Posterior cingulate gyrus (tissue), 11 donors: ENCODE measurements at places on chromosomes 2 and 18.

DNA sequence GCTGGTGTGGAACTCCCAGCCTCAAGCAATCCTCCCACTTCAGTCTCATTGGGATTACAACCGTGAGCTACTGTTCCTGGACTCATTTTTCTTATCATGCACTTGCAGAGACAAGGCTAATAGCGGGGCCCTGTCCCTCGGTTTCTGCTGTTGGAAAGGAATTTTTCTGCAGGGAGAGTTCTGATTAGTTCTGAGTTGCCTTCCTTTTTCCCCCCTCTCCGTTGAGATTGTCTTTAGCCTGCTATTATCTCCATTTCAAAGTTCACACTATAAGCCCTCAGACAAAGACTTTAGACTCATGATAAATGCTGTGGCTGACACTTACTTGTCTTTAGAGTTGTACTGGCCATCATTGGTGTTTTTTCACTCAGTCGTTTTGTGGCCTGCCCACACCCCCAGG, 97.2 kb downstream of the NCOA1 start:
- DNase-seq, result no peak

- DNase-seq, result no peak
Observed at GRCh38 chr18:9243029-9243428, 91.5 kb upstream of the TWSG1 start.

- no peak for DNase-seq
Observed at GRCh38 chr2:119468154-119468955, 36.7 kb downstream of the TMEM37 start.

DNA sequence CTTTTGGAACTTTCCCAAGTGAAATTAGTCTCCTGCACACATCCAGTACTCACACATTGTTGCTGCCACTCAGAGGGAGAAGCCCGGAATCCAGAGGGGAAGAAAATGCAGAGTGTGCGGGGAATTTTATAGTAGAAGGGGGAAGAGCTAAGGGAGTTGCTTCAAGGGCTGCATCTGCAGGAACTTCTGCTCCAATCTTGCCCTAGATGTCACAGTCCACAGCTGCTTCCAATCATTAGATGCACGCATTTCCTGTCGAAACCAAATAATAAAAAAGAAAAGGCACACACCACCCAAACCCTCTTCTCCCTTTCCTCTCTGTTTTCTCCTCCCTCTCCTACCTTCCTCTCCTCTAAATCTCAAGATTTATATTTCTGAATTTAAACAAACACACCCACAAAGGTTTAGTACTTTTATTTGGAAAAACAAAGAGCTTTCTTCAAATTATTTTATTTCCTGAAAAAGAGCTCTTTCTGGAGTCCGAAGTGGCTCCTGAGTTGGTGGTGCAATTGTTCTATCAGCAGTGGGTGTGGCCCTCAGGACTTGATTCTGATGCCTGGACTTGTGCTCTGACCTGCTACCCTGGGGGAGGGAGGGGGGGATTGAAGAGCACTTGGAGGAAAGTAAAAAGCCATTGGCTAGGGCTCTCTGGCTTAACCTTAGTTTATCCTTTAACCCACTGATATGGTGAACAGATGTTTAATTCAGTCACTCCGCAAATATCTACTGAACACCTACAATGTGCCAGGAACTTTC, 72.0 kb downstream of the KCNE4 start:
- DNase-seq, result no peak
